ENCODE measurements at places on chromosomes 16 and 17. TPM values are rescaled to one million over a fixed set of nuclear protein-coding genes. Genes with fewer than 3 reads are reported as not detected.

DNA sequence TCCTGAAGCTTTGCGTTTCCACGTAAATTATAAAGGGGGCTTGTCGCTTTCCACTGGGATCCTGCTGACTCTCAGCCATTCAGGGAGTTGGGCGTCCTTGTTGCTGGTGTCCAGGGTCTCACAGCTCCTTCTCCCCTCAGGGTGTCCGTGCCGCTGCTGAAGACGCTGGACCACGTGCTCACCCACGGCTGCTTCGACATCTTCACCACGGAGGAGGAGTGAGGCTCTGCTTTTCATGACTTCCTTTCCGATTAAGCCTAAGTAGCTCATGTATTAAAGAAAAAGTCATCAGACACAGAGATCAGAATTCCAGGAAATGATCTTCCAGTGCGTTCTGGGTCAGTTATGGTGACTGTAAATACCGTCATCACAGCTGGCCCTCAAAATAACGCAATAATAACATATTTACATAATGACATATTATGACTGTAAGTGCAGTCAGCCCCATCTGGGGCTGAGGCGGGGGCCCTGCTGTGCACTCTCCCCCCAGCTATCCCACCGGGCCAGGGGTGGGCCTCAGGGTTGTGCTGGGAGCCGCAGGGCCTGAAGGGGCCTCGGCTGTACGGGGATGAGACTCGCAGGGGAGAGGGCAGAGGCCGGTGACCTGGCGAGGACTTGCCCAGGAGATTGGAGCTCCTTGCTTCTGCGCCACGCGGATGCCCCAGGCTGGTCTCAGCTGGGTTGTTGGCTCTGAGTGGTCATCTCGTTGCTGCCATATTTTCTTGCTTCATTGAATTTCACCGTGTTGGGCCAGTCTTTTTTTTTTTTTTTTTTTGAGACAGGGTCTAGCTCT lies 92.9 kb upstream of the ZNF750 start:
- peak; percentile 4 for DNase-seq

DNA sequence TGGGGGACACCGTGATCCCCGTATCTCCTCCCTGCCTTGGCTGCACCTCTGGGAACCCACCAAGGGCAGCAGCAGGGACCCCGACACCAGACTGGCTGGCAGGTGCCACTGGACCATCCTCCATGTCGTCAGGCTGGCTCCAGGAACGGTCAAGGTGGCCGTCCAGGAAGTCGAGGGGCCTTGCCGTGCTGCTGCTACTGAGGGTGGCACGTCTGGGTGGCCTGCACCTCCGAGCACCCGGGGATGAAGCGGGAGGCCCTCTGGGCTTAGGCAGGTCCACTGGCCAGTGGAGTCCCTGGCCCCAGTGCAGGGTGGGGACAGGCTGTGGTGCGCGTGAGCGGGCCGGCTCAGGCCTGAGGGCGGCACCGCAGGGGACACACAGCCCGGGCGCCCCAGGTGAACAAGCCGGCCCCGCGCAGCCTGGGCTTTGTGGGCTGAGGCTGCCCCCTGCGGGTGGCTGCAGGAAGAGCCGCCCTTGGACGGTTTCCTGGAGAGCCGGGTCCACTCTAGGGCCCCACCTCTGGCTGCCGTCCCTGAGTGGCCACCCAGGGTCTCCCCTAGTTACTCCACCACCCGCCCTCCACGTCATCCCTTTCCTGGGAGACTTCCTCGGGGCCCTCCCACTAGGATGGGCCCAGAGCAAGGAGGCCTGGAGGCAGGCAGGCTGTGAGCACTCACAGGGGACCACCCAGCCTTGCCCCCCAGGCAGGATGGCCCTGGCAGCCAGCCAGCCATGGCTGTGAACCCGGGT lies 42.8 kb upstream of the ZC3H18 start:
- DNase-seq: peak; percentile 52

DNA sequence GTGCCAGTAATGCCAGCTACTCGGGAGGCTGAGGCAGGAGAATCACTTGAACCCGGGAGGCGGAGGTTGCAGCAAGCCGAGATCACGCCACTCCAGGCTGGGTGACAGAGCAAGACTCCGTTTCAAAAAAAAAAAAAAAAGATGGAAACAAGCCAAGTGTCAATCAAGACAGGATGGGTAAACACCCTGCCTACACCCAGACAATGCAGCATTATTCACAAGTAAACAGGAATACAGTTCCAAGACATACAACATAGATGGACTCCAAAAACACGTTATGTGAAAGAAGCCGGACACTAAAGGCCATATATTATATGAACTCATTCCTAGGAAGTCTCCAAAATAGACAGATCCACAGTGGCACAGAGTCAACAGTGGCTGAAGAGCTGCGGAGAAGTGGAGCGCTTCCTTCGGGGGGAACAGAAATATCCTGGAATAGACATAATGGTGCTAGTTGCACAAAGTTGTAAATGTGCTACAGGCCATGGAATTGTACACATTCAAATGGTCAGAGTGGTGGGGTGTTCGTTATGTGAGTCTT lies 33.9 kb downstream of the ANKRD11 start:
- no peak for DNase-seq

GRCh38 chr16:29148867-29149272 lies 164.0 kb downstream of the LAT start:
- DNase-seq: peak; percentile 75

Gene MYO15A
- 2.0 TPM for total RNA-seq

Gene KRT31
- total RNA-seq: not detected

DNA sequence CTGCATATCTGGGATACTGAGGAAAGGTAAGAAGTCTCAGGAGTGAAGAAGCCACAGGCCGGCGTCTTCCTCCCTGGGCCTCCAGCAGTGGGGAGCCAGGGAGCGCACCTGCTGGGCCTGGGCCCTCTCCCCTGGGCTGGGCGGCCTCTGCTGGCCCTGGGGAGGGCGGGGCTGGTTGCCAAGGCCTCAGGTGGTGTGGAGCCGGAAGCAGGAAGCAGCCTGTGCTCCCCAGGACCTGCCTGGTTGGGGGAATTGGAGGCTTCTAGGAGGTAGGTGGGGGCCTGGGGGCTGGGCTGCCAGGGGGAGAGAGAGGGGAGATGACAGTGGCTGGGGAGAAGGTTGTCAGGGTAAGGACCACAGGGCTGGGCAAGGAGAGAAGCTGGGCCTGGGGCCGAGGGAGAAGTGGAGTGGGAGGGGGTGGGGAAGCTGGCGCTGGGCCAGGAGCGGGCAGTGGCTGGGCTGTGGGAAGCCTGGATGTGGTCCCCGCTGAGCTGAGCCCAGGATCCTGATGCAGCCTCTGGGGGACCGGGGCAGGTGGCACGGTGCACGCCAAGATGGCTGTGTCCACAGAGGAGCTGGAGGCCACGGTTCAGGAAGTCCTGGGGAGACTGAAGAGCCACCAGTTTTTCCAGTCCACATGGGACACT lies at the start of gene SMIM22:
TSS of gene SMIM22 (plus strand) at position 189 of the 647 bp plus-strand sequence. CDS start at position 555, 366 bp downstream.
- peak; percentile 84 for DNase-seq

DNA sequence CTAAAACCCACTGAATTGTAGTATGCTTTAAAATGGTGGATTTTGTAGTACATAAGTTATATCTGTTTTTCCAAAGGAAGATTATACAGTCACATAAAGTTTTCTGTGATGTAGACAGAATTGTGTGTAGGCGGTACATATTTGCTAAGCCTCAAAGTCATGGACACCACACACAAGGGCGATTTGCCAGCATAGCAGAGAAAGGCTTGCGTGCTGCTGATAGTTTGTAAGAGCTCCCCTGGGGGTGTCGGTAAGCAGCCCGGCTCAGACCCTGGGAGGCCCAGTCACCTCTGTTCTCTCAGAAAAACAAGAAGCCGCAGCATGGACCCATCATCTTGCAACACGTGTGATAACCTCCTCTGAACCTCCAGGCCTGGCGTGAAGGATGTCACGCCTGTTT lies 38.3 kb upstream of the AKTIP start:
- no peak for DNase-seq

GRCh38 chr16:83403761-83404160 lies 404.0 kb upstream of the HSBP1 start:
- no peak for DNase-seq

Measured in upper lobe of left lung (tissue), 6 donors.